Activated CD4-positive, alpha-beta T cell treated with anti-CD3 and anti-CD28 coated beads for 48 hours (primary cell): ENCODE measurements at places on chromosomes 2 and 18.
A peak's percentile ranks its signal among the peaks of the same experiment; 100 is the strongest.

GRCh38 chr2:10661846-10662245 lies 27.9 kb downstream of the NOL10 start:
- no peak for DNase-seq

DNA sequence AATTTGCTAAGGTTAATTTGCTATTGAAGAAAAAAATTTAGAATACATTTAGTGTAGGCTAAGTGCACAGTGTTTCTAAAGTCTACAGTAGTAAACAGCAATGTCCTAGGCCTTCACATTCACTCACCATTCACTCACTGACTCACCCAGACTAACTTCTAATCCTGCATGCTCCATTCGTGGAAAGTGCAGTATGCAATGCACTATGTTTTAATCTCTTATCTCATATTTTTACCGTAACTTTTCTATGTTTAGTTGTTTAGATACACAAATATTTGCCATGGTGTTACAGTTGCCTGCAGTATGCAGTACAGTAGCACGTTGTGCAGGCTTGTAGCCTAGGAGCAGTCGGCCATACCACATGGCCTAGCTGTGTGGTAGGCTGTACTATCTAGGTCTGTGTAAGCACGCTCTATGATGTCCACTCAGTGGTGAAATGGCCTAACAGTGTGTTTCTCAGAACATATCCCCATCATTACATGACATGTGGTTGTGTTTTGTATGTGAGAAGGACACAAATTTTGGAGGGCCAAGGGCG lies 18.1 kb upstream of the RFX8 start:
- DNase-seq = no peak

- peak; percentile 18 for DNase-seq
Observed at GRCh38 chr2:197813093-197813787, 8.8 kb downstream of the PLCL1 start.

GRCh38 chr2:215722986-215723630 lies 287.2 kb upstream of the FN1 start:
- DNase-seq = no peak

GRCh38 chr2:232502911-232503808 lies 15.5 kb upstream of the ECEL1 start:
- peak; percentile 42 for DNase-seq

GRCh38 chr2:238856713-238857567 lies 9.1 kb downstream of the TWIST2 start:
- DNase-seq = no peak

- peak; percentile 15 for DNase-seq
Observed at GRCh38 chr2:121634354-121635307, 14.6 kb downstream of the CLASP1 start.

DNA sequence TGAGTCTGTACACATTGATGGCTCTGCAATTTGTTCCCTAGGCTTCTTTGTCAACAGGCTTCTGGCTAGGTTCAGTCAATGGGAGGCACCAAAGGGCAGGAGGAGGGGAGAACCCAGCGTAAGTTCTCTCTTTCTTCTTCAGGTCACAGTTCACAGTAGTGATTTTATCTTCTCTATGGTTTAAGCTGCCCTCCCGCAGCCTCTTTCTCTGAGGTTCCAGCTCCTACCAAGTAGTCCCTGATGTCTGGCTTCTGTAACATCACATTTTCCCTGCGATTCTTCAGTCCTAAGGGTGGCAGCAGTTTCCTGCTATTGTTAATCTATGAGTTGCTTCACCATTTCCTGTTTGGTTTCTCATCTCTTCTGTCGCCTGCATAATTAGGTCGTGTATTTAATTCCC lies 107.4 kb downstream of the CPO start:
- DNase-seq = peak; percentile 29

DNA sequence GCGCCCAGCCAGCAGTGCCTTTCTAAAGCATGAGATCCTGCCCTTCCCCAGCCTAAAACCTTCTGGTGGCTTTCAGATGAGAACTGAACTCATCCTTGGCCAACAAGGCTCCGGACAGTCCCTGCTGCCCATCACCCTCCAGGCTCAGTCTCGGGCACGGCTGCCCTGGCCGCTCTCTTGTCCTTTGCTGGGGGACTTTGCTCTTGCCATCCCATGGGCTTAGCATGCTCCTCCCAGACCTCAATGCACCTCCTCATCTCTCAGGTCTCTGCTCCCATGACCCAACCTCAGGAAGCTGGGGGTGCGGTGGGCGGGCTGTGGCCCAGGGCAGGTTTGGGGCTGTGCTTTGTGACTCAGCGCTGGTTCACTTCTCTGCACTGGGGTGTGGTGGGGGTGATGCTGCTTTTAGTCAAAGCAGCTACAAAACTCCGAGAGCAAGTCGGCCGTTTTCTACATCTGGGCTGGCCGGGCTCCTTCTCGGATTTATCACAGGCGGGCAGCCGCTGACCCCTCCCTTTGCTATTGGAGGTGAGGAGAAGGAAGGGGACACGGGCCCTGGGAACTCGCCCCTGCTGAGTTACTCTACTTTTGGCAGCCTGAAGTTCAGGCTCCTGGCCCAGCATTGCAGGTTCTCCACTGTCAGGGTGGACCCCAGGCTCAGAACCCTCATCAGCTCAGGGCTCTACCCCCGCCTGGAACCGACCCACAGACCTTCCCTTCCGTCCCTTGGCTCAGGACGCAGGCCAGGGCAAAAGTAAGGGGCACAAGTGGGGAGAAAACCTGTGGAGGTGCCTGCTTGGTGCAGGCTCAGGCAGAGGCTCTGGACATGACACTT lies 90.6 kb upstream of the TAF1B start:
- DNase-seq = peak; percentile 94

DNA sequence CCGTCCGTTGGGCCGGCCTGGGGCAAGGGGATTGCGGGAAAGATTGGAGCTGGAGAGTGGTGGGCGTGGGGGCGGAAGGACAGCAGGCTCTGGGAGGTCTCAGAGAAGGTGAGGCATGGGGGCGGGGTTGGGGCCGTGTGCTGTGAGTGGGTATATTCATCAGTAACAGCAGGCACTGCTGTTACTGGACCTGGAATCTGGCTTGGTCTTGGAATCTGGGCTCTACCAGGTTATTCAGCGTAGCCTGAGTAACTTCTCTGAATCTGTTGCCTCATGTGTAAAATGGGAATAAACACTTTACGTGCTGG lies 435 bp downstream of the RNF181 start:
- DNase-seq = peak; percentile 54

GRCh38 chr18:44883671-44884070 lies 203.0 kb downstream of the SETBP1 start:
- no peak for DNase-seq

DNA sequence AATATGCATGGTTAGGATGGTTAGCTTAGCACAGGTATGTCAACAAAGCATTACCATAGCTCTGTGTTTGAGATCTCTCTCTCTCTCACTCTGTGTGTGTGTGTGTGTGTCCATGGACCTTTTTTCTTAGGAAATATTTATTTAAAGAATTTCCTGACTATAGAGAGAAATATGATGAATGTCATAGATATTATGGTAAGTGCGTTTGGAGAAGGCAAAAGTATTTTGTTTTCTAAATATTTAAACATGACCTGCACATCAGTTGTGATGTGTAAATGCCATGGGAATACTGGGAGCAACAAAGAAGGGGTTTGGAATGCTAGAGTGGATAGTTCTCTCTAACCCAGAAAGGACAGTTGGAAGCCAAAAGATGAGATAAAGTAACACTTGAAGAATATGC lies 3.9 kb upstream of the TMEM178A start:
- no peak for DNase-seq

DNA sequence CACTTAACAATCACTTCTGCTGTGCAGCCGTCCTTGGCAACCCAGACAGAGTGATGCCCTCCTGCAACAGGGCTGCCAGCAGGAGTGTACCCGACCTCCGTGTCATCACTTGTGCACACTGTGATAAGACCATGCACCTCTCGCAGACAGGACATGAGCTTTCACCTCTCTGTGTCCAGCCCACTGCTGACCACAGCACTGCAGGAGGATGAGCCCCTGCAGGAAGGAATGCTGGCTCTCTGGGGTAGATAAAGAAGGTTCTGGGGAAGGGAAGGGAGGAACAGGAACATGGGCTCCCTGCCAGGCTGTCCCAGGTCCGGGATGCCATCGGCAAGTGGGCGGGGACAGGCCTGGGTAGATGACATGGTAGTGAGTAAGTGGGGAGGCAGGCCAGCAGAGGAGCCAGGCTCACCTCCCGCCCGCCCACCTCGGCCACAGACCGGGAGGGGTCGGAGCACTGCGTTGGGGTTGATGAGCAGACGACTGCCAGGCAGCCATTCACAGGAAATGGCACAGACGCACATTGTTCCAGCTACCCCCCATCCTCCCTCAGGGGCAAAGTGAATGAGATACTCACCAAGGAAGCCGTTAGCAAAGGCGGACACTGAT lies 18.6 kb upstream of the COL6A3 start:
- DNase-seq = peak; percentile 94

GRCh38 chr2:74052732-74053710 lies 68.3 kb downstream of the TET3 start:
- no peak for DNase-seq

- no peak for DNase-seq
Observed at GRCh38 chr2:145114726-145115125, 594.8 kb upstream of the ZEB2 start.
